ENCODE measurements at places on chromosomes 2 and 18. TPM values are rescaled to one million over a fixed set of nuclear protein-coding genes. Genes with fewer than 3 reads are reported as not detected.

- peaks cover 3% of the 10 kb centered on the region for H3K4me1 ChIP-seq
- DNase-seq: no peak
- H3K27ac ChIP-seq: no peak overlapping the region
- H3K36me3 ChIP-seq: no peaks in the 10 kb centered on the region
- H3K4me3 ChIP-seq: no peak overlapping the region
- no peaks in the 10 kb centered on the region for H3K27me3 ChIP-seq
These were observed 31.2 kb upstream of the HPCAL1 start for GRCh38 chr2:10271509-10271908.

DNA sequence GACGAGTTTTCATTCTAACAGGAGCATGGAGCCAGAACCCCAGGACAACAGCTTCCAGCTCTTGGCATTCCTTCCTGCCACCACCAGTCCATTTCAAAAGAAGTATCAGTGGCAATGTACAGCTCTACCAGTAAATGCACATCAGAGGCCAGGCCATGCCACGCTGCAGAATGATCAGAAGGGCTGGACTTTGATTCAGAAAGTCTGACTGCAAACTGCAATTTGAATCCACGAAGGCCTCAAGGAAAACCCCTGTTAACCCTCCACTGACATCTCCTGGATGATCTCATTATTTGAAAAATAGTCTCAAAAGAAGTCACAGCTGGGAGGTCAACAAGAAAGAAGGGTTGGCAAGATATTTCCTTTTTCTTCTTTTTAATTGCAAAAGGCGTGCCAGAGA, 119.2 kb downstream of the MYO5B start:
- no peak overlapping the region for H3K4me3 ChIP-seq
- H3K36me3 ChIP-seq: no peaks in the 10 kb centered on the region
- peaks cover 4% of the 10 kb centered on the region for H3K4me1 ChIP-seq
- no peak for DNase-seq
- H3K27me3 ChIP-seq: peaks cover 2% of the 10 kb centered on the region
- H3K27ac ChIP-seq: no peak overlapping the region

SPATA3 gene
- total RNA-seq: not detected

MATN3 gene
- total RNA-seq: not detected

Data from activated naive CD8-positive, alpha-beta T cell treated with anti-CD3 and anti-CD28 coated beads, Interleukin-2, amount 10 ng/mL, durations not matched to agents 7 days and 5 days (primary cell).